ENCODE measurements at places on chromosomes 16 and 17. TPM values are rescaled to one million over a fixed set of nuclear protein-coding genes. Genes with fewer than 3 reads are reported as not detected.

Gene TBC1D3H
- total RNA-seq: not detected

Gene FASN
- 15.3 TPM for total RNA-seq

Gene KIF18B
- total RNA-seq: 1.3 TPM

Gene ERN2
- total RNA-seq: not detected

Gene SPHK1
- total RNA-seq: 45.8 TPM

DNA sequence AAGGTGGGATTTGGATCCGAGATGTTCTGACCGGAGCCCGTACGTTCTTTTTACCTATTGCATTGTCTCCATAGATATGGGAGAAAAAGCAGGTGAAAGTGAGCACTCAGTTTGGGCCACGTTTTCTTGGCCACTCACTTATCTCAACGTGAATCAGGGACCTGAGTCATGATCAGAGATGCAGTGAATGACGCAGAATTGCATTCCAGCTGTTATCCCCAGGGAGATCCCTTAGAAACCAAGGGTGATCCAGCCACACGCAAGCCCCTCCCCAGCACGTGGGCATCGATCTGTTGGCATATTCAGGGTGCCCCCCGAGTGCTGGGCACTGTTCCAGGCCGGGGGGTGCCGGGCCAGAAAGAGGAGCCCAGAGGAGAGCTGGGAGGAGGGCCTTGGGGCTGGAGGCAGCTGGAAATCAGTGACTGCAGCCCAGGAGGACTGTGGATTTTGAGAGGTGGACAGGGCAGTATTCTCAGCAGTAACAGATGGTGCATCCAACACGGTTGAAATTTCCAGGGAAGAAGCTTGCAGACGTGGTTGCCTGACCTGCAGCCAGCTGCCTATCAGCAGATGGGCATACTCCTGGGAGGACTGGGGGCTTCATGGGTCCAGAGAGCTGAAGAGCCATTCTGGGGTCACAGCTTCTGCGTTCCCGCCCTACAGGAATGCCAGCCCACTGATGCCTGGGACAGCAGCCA is 87.2 kb upstream of the CACNG5 start:
- DNase-seq: peak; percentile 80

- DNase-seq: no peak
Observed at GRCh38 chr16:62240722-62241121, 204.5 kb upstream of the CDH8 start.

DNA sequence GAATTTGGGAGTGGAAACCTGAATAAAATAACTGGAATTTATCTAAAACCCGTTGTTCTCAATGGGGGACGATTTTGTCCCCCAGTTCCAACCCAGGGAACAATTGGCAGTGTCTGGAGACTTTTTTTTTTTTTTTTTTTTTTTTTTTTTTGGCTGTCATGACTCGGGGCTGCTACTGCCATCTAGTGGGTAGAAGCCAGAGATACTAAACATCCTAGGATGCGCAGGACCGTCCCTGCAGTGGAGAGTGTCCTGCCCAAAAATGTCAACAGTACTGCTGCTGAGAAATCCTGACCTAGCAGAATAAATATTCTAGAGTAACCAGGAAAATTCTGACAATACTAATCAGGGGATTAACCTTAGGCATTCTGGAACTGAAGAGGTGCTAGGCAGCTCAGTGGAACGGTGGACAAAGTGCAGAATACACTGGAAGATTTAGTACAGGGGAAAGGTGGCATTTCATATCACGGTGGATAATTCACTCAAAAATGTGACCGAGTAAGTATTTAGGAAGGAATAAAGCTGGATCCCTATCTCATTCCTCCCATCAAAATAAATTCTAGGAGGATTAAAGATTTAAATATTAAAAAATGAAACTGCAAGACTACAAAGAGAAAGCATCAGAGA is 107.6 kb downstream of the SPECC1 start:
- DNase-seq: peak; percentile 41

DNA sequence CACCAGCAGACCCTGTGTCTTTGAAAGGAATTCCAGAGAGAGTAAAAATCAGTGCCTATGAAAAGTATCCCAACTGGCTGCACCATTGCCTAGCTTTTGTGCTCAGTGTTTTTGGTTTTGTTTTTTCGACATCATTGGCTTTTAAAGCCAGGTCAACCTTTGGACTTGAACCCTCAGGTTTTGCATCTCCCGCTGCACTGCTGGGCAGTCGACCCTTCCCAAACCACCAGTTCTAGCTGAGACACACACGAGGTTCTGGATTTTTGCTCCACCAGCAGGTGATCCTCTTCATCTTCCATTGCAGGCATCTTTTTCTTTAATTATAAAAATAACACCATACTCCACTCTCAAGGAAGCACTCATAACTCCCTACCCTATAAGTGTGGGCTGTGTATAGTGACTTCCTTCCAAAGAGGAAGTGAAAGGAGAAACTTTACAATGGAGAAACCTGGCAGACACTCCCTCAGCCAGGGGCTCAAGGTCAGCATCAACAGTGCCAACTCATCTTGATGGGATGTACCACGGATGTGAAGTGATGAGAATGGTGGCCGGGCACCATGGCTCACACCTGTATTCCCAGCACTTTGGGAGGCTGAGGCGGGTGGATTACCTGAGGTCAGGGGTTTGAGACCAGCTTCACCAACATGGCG is 57.8 kb downstream of the BMERB1 start:
- DNase-seq: no peak

GRCh38 chr17:2101448-2102257 is 46.8 kb downstream of the HIC1 start:
- DNase-seq: no peak

- peak; percentile 62 for DNase-seq
Observed at GRCh38 chr16:74896389-74897370, 88.2 kb downstream of the WDR59 start.

DNA sequence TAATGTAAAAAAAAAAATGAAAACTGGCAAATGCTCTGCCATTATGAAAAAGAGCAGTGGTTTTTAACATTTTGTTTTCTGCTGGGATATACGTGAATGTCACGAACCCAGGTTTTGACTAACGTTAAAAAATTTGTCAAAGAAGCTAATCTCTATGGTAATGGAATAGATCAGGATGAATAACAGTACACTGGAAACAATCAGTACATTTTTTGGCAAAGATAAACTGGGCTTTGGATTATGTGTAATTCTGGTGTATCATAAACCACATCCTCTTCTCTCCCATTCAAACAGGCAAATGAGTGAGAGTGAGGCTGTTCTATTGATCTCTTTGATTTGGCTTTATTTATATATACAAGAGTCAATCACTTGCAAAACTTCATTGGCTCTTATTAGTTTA is 207.0 kb upstream of the IRX3 start:
- DNase-seq: no peak

DNA sequence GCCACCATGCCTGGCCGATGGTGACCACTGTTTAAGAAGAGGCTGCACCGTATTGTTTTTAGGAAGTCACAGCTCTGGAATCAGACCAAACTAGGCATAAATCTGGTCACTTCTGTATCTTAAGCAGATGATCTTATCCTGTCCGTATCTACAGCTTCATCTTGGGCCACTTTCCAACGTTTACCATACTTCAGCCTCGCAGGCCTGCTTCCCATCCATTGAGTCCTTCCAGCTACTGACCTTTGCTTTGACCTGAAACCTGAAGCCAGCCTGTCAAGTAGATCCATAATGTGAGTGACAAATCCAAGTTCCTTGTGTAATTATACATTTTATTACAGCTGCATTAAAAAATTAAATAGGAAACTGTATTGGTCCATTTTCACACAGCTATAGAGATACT is 1033.0 kb downstream of the CDH11 start:
- no peak for DNase-seq

- DNase-seq: no peak
Observed at GRCh38 chr17:28572259-28573039, 1.1 kb upstream of the PIGS start.

DNA sequence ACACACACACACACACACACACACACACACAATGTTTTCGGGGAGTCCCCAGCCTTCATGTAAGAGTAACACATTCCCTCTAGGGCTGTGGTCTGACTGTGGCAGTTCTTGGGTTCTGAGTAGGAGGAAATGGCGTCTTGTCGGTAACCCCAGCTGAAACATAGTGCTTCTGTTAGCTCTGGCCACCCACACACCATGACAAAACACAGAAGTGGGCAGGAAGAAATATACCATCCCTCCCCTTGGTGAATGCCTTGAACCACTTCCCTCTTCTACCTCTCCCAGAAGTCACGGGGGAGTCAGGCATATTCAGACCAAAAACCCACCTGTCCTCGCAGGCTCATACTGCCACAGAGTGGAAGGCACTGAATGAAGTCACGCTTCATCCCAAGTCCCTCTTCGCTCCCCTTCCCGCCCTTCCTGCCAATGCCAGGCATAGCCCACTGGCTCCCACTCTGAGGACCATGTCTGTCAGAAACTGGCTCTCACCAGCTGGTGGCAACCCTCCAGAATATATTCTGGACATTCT is 11.5 kb downstream of the SLC35B1 start:
- peak; percentile 17 for DNase-seq

GRCh38 chr16:11251525-11252481 is 4.2 kb downstream of the SOCS1 start:
- peak; percentile 91 for DNase-seq

GRCh38 chr17:76410328-76410965 is 26.0 kb downstream of the SPHK1 start:
- no peak for DNase-seq

DNA sequence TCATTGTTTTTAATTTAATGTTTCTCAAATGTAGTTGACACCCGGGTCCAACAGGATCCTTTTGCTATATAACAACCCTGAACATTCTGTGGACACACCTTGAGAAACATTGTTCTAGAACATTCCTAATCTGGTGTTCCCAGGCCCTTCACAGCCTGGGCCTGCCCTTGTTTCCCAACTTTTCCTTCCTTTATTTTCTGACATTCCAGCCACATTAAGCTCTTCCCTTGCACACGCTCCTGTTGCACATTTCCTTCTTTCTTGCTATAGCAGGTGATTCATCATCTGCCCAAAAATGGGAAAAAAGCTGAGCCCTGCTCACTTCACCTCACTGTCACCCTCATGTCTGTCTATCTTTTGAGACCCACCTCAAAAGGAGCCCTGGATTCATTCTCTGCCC is 67.9 kb upstream of the MARCHF10 start:
- peak; percentile 39 for DNase-seq

GRCh38 chr17:6831661-6832263 is at the start of gene TEKT1:
Gene TEKT1, minus strand, starts transcription at chr17:6831729. Its CDS starts 1,353 bp downstream, at chr17:6830376.
- DNase-seq: peak; percentile 26

Measured in IMR-90 (cell line).